RCC 7860 (cell line): ENCODE measurements at places on chromosomes 6 and 20.

DNA sequence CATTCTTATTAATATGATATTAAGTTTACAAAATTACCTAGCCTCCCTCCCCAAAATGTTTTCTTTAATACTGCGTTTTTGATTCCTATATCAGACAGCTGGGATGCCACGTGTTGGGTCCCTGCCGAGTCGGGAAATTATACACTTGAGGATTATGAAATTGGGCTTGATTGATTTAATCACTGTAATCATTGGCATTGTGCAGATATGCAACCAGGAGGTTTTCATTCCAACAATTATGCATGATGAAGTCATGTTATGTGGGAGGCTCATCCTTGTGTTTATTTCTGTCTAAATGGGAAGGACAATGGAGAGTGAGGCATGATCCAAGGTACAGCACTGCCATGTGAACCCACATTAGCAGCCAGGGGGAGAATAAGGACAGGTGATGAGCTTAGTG is 30.6 kb upstream of the RIPOR2 start:
- DNase-seq: no peak

DNA sequence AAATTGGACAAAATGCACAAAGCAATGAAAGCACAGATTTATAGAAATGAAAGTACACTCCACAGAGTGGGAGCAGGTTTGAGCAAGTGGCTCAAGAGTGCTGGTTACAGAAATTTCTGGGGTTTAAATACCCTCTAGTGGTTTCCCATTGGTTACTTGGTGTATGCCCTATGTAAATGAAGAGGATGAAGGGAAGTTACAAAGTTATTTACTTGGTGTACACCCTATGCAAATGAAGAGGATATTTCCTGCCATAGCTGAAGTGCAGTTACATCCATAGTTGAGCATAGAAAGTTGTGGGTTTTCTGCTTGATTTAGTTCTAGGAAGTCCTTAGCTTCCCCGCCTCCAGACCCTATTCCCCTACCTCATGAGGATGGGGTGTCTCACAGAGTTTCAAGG is 22.7 kb downstream of the BCAS1 start:
- no peak for DNase-seq

GRCh38 chr20:9068841-9069663 is at the start of gene PLCB4:
Gene PLCB4 (plus strand): TSS chr20:9069087. CDS start chr20:9307815, 238,728 bp downstream.
- DNase-seq: peak; percentile 91

GRCh38 chr6:130593200-130593599 is 227.4 kb downstream of the TMEM200A start:
- no peak for DNase-seq

GRCh38 chr6:79146421-79146820 is 68.4 kb upstream of the PHIP start:
- no peak for DNase-seq
